ENCODE measurements at places on chromosomes 2 and 18. TPM values are rescaled to one million over a fixed set of nuclear protein-coding genes. Genes with fewer than 3 reads are reported as not detected.

Gene CDKL4
- total RNA-seq, result not detected

Gene THOC1
- 39.2 TPM for total RNA-seq

Gene CELF4
- 0.77 TPM for total RNA-seq

Gene KCNE4
- total RNA-seq, result 22.6 TPM

Gene NYAP2
- not detected for total RNA-seq

Gene EDAR
- total RNA-seq, result not detected

Gene AQP4
- 0.12 TPM for total RNA-seq

Gene AQP12A
- total RNA-seq, result not detected

Gene C1QL2
- not detected for total RNA-seq

Gene FBXO15
- not detected for total RNA-seq
